ENCODE measurements at places on chromosomes 5 and 9.

- no peak for DNase-seq
These were observed 187.1 kb downstream of the KDM4C start for GRCh38 chr9:6944896-6945295.

GRCh38 chr9:128913048-128913900 lies 7.5 kb upstream of the PHYHD1 start:
- DNase-seq = no peak

GRCh38 chr5:174364676-174365075 lies 319.2 kb downstream of the NSG2 start:
- DNase-seq = no peak

GRCh38 chr9:77451507-77451906 lies 196.6 kb downstream of the GNA14 start:
- no peak for DNase-seq

DNA sequence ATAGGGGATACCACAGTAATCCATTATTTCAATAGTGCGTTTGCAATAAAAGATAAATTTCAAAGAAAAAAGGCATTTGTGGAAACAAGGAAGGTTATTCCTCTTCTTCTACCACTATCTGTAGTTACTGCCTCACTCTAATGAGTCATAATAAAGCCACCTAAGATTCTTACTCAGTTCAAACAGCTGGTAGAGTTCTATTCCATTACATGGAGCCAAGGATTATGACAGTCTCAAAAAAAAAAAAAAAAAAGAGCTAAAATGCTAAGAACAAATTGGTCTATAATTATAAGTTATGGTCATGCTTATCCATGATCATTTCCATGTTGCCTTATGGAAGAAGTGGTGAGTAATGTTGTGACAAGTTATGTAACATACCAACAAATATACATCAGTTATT lies 46.3 kb downstream of the DENND1A start:
- DNase-seq = no peak

DNA sequence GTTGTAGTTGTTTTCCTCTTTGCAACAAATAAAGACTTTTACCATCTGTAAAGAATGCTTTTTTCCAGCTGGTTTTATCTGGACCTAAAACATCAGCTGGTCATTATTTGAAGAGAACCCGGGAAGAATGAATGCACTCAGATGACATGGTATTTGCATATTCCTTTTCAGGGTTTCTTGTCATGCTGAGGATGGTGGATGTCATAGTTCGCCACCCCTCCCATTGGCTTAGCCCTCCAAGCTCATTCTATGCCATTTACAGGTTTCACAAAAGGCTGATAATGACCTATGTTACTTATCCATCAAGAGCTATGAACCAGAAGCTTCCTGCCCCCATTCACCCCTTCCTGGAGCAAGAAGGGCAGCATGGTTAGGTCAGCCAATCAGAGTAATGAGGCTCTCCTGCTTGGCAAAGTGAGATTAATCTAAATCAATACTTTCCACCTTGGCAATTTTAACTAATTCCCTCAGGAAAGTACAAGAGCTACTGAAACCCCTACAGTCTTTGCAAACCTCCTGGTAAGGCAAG lies 440.5 kb upstream of the TLE4 start:
- no peak for DNase-seq
